Esophagus squamous epithelium (tissue), 5 donors: ENCODE measurements at places on chromosomes 1 and 21. TPM values are rescaled to one million over a fixed set of nuclear protein-coding genes. Genes with fewer than 3 reads are reported as not detected.

CFHR1 gene
- not detected for total RNA-seq

RNU1-2 gene
- under 0.01 TPM for total RNA-seq

APCS gene
- not detected for total RNA-seq

RCAN3 gene
- total RNA-seq: 20.1 TPM

TBX19 gene
- 0.50 TPM for total RNA-seq

GJA9 gene
- 0.75 TPM for total RNA-seq

CRTC2 gene
- 7.5 TPM for total RNA-seq

ARHGEF19 gene
- total RNA-seq: 18.8 TPM

DENND4B gene
- 17.6 TPM for total RNA-seq

DMRTA2 gene
- total RNA-seq: 5.3 TPM

DDAH1 gene
- 13.8 TPM for total RNA-seq

OR6Y1 gene
- total RNA-seq: not detected

OR6K3 gene
- total RNA-seq: not detected

MANEAL gene
- total RNA-seq: 2.3 TPM

PRAMEF11 gene
- not detected for total RNA-seq

C1QB gene
- 7.1 TPM for total RNA-seq

GABPB2 gene
- 10.1 TPM for total RNA-seq

RPS27 gene
- total RNA-seq: 4,009 TPM

CTTNBP2NL gene
- 19.6 TPM for total RNA-seq

CORT gene
- total RNA-seq: 0.38 TPM
